Stimulated activated CD8-positive, alpha-beta memory T cell treated with anti-CD3 and anti-CD28 coated beads, Interleukin-7, amount 100 ng/mL, for 1 hour (primary cell): ENCODE measurements at places on chromosomes 12 and 14.
A peak's percentile ranks its signal among the peaks of the same experiment; 100 is the strongest.

- DNase-seq, result no peak
These were observed 21.8 kb upstream of the ATXN7L3B start for GRCh38 chr12:74515849-74516248.

- no peak for DNase-seq
These were observed 8.2 kb downstream of the PCNX1 start for GRCh38 chr14:70915415-70915814.

DNA sequence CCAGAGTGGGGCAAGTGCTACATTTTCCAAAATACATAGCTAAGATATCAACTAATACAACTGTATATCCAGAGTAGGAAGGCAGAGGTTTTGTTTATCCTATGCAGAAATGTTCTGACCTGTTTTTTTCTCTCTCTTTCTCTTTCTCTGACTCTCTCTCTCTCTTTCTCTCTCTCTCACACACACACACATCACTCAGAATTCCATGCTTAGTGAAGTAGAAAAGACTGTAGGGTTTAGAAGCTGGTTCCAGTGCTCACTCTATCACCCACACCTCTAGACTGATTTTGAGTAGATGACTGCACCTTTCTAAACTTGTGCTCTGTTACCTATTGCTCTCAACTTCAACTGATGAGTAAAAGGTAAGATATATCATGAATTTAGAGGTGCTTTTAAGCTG lies 356.7 kb downstream of the LRIG3 start:
- DNase-seq, result no peak

DNA sequence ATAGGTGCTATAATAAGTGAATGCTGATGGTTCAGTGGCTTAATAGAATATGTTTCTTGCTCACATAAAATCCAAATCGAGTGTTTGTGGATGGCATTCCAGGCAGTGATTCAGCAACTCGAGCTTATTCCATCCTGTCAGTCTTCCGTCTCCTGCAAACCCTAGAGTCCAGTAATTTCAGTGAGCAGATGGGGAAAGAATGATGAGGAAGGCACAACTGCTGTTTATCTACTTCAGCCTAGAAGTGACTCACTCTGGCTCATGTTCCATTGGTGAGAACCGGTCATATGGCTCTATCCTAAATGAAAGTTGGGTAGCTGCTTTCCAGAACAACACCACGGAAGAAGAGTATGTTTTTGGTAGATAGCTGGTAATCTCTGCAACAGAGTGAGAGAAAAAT lies 421.8 kb upstream of the PDE3A start:
- DNase-seq, result no peak

GRCh38 chr14:56135001-56135400 lies 16.8 kb downstream of the PELI2 start:
- DNase-seq, result no peak

GRCh38 chr12:81146228-81147225 lies 68.6 kb downstream of the ACSS3 start:
- no peak for DNase-seq

- DNase-seq, result peak; percentile 58
These were observed 611 bp upstream of the DCAF11 start for GRCh38 chr14:24113801-24114531.

- DNase-seq, result no peak
These were observed 1242.0 kb downstream of the LRFN5 start for GRCh38 chr14:42848652-42849051.

- no peak for DNase-seq
These were observed 94.6 kb upstream of the MUCL1 start for GRCh38 chr12:54759751-54760150.

GRCh38 chr12:104786352-104786751 lies 171.7 kb downstream of the SLC41A2 start:
- DNase-seq, result no peak

DNA sequence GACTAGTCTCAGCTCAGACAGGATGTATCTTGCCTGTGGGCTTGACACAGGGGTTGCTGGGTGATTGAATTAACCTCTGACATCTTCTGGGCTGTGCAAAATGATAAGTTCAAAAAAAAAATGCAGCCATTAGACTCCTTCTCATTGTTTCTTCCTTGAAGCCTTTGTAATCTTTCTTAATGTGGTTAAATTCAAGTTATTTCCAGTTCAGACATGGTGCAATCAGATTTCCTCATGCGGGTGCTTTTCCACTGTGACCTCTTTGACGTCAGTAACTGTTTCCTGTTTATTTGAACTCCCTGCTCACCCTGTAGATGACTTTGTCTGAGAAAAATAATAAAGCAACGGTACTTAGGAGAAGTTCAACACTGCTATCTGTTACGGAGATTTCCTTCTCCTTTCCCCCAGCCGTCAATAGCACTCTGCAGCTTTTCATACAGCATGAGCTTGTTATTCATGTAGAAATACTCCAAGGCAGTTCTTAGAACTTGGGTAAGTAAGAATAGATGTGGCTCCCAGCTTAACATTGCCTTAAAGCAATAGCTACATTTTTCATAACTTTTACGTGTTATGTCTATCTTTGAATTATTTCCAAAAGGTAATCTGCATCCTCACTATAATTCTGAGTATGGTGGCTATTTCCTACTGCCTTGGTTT lies 155.5 kb downstream of the PRKCH start:
- no peak for DNase-seq

DNA sequence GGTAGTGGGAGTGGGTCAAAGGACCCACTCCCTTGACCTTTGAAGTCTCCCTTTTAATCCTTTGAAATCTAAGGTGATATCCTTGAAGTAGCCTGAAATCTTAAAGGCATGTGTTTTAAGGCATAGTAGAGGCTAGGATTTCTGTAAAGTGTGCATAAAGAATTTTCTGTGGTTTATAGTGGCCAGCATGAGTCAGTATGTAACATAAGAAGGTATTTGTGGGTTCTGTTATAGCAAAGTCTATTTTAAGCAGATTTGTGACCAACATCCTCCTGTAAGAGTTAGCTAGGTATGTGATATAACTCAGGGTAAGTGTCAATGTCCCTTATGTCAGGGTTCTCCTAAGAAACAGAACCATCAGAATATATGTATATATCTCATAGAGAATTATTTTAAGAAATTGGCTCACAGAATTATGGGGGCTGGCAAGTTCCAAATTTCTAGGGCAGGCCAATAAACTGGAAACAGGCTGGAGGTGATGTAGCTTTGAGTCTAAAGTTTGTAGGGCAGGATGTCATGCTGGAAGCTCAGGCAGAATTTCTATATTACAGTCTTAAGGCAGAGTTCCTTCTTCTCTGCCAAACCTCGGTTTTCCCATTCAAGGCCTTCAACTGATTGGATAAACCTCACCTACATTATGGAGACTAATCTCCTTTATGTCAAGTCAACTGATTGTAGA lies 18.7 kb upstream of the EPYC start:
- DNase-seq, result no peak

DNA sequence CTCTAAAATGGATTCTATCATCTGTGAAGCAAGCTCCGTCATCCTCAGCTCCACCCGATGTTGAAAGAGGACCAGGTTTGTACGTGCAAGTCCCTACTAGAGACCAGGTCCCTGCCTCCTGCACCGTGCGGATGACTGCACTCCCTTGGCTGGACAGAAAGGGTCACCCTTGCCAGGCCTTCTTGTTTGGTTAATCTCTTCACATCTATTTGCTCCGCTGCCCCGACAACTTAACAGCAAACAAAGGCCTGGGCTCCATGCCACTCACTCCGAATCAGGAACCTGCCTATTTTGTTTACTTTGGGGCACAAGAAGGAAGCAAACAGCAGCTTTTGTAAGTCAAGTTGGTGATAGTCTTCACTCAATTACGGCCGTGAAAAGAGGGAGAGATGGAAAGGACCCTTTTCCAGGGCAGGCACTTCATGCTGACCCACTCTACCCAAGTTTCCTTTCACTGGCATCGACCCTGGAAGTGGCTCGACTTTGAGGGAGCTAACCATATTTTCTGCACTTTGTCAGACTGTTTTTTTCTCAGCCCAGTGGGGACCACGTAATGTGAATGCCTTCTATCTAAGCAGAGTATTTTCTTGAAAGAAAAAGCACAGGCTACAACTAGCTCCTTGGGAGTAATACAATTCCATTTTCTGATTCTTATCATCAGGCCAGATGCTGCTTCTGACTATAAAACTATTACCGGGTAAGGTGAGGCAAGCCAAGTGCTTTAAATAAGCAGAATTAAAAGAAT lies 202.6 kb downstream of the FOXN3 start:
- DNase-seq, result no peak

- no peak for DNase-seq
These were observed 9.7 kb downstream of the VRK1 start for GRCh38 chr14:96806836-96807235.

DNA sequence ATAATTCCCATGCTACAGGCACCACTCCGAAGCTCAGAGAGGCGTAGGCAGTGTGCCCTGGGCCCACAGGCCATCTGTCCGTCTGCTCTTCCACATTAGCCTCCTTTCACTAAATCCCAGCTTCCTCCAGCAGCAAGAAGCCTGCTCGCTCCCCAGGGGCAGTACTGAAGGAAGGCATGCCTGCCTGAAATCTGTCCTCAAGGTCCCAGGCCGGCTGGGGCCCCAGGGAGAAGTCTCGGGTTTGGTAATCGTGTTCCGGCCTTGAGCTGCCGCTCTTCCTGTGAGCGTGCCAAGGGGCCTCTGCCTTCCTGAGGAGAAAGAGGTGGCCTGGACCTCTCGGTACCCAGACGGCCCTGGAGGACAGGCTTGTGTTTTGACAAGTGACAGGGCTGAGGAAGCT lies 15.2 kb upstream of the DLK1 start:
- no peak for DNase-seq

DNA sequence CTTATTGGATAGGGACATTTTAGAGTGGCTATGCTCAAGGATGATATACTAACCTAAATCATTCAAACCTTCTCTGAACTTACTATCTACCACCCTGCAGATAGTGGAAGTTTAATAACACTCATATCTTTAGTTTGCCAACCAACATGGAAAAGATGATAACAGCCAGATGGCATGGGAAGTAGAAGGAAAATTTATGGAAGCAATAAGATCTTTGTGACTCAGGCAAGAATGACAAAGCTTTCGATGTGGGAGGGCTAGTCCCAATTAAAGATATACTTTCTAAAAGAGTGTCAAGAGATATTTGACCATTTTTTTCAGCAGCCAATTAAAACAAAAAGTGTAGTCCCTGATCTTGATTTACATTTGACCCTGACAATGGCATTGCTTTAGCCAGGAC lies 631.7 kb downstream of the RPS29 start:
- no peak for DNase-seq

- DNase-seq, result no peak
These were observed 262.1 kb downstream of the FBXL14 start for GRCh38 chr12:1332327-1332726.

GRCh38 chr12:121277374-121277759 lies 19.1 kb downstream of the CAMKK2 start:
- no peak for DNase-seq

- no peak for DNase-seq
These were observed 1123.6 kb upstream of the SEL1L start for GRCh38 chr14:82657186-82657675.

DNA sequence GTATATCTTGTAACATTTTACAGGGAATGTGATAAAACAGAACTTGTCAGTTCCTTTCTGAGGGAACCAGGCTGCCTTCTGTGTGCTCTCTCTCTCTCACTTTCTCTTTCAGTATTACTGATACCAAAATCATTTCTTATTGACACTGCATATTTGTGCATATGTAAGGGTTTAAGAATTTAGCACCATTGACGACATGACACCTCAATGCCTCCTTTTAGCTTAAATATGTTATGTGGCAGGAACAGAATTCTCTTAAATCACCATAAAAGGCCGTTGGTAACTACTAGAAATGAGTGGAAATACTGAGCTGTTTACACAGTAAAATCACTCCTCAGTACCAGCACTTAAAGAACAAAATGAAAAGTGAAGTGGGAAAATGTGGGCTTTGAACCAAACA lies 457.7 kb upstream of the SYT1 start:
- DNase-seq, result no peak
